ENCODE measurements at places on chromosomes 4 and X.

DNA sequence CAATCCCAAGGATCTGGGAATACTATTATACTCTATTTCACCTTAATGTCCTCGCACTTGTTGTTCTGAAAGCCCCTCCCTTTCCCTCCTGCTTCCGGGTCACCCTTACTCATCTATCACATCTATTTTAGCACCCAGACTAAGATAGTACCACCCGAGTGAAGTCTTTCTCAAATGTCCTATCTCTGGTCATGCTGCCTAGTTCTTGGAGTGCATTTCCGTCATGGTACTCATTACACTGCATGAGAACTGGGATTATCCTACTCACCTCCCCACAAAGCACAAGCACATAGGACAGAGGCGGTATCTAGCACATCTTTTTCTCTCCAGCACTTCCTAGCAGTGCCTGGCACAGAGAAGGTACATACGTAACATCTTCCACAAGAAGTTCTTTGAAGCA lies 944.4 kb upstream of the FTHL17 start:
- no peak for DNase-seq

- DNase-seq, result no peak
Observed at GRCh38 chr4:83221897-83222441, 62.6 kb downstream of the COQ2 start.

DNA sequence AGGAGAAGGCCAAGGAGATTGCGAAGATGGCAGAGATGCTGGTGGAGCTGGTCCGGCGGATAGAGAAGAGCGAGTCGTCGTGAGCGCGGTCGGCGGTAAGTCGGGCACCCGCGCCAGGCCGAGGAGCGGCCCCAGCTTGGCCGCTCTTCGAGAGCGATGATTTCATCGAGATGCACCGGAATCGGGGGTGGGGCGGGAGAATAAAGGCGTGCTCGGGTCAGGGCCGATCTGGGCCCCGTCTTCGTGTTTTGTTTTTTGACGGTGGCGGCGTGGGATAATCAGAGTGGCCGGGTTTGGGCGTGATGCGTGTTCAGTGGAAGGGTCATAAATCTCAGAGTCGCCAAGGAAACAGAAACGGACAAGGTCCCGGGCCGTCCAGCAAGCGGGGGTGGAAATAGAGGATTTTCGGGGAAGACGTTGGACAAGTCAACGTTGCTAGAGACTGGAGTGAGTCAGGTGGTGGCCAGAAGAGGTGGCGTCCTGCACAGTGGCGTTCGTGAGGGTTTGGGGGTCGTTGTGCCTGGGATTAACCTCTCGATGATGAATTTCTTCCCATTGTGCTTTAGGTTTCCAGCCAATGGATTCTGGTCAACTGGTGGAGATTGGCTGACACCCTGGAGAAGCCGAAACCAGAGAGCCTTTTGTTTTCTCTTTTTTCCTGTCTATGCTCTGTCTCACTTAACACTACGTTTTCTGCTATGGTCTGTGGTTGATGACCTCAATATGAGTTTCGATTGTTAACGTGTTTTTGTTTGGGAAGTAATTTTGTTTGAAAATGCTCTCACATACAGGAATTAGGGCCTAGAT lies 882 bp downstream of the MRFAP1 start:
- DNase-seq, result peak; percentile 23

- no peak for DNase-seq
Observed at GRCh38 chr4:84917086-84917821, 49.2 kb downstream of the WDFY3 start.

DNA sequence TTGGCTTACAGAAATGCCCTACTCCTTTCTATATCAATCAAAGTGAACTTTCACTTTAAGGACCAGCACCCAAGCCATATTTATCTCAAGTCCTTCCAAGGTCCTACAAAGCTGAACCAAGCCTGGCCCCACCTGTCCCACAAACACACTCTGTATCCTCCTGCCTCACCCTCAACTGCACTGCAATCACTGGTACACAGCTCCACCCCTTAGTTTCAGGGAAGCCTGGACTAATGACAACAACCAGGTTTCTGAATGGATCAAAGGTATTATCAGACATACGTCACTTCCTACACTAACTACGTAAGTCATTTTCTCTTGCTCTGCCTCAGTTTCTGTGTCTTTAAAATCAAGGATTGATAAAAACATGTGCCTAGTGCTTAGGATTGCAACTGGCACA lies 205.6 kb upstream of the HS3ST1 start:
- DNase-seq, result no peak

- DNase-seq, result no peak
Observed at GRCh38 chr4:107823870-107824349, 822 bp upstream of the SGMS2 start.

- DNase-seq, result no peak
Observed at GRCh38 chr4:57159866-57160265, 49.7 kb upstream of the IGFBP7 start.

- peak; percentile 26 for DNase-seq
Observed at GRCh38 chrX:50697691-50698090, 116.3 kb downstream of the SHROOM4 start.

- no peak for DNase-seq
Observed at GRCh38 chr4:185379326-185380295, 16.1 kb downstream of the LRP2BP start.

- no peak for DNase-seq
Observed at GRCh38 chr4:78756776-78757175, 19.4 kb upstream of the BMP2K start.

DNA sequence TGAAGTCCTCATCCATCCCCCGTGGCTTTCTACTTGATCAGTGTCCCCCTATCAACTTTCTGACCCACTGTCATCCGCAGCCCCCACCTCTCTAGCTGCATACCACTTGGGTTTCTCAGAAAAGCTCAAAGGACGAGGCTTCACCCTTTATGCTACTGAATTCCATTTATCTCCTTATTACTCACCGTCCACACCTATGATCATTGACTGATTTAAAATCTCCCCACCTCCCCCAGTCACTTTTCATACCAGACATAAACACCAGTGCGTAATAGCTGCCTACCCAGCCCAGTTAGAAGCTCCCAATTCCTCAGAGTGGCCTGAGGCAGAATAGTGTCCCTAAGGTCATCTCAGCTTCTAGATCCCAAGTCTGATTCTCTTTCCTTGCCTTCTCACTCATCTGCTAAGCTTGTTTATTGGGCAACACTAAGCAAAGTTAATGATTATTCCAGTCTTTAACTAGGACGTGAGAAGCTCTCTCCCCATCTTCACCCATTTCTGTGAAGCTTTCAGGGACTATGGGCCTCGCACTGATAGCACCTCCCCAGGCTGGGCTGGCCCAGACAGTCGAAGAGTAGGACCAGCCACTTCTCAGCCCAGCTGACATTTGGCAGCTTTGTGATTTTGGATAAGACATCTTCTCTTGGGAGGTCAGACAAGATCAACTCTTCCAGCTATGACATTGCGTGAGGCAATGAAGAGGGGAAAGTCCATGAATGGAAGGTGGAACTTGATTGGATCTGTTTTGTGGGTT lies 7.2 kb upstream of the DDX60L start:
- DNase-seq, result no peak

DNA sequence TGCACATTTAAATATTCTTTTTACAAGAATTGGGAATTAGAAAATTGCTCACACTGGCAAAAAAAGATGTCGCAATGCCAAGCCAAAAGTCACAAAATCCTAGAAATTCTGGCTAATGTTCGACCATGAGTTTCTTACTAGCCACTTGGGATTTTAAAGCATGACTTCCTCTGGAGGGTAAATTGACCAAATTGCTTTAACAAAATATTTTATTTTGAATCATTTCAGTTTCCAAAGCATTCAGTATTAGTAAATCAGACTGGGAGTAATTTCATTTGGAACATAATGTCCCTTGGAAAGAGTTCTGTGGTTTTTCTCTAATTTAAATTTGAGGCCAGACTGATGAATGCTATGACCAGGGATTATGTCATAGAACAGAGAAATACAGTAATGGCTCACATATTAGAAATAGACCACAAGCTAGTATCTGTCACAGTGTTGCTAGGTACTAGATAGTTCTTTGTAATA lies 7.6 kb upstream of the CXCL5 start:
- DNase-seq, result peak; percentile 38

- no peak for DNase-seq
Observed at GRCh38 chr4:53764761-53765490, 173.6 kb upstream of the LNX1 start.

GRCh38 chr4:72557021-72557420 lies 12.0 kb downstream of the ADAMTS3 start:
- no peak for DNase-seq

- no peak for DNase-seq
Observed at GRCh38 chr4:11650801-11651596, 222.3 kb upstream of the HS3ST1 start.
